Smooth muscle cell of trachea (primary cell): ENCODE measurements at places on chromosomes 4 and X. TPM values are rescaled to one million over a fixed set of nuclear protein-coding genes. Genes with fewer than 3 reads are reported as not detected.

CFAP299 gene
- total RNA-seq = 8.1 and 8.6 TPM in 2 replicates

TRIM61 gene
- total RNA-seq = 2.3 and 5.0 TPM in 2 replicates

F8A1 gene
- total RNA-seq = 8.3 TPM in 1 of 2 replicates, not detected in the other

ZNF141 gene
- 8.4 and 13.5 TPM in 2 replicates for total RNA-seq

GNRHR gene
- total RNA-seq = not detected in 2 replicates

GPR82 gene
- total RNA-seq = under 0.01 TPM in 1 of 2 replicates, not detected in the other

CTAG2 gene
- not detected in 2 replicates for total RNA-seq

CT45A5 gene
- not detected in 2 replicates for total RNA-seq

ATP2B3 gene
- total RNA-seq = under 0.01 TPM in 1 of 2 replicates, not detected in the other

MAGEA2 gene
- total RNA-seq = not detected in 2 replicates

OPRPN gene
- not detected in 2 replicates for total RNA-seq

GAGE12H gene
- total RNA-seq = not detected in 2 replicates

CXCL8 gene
- 0.58 and 6.3 TPM in 2 replicates for total RNA-seq

FAT1 gene
- total RNA-seq = 168 and 386 TPM in 2 replicates

LARP7 gene
- 16.9 and 36.7 TPM in 2 replicates for total RNA-seq

TACC3 gene
- 4.6 and 31.0 TPM in 2 replicates for total RNA-seq

FGB gene
- total RNA-seq = not detected in 2 replicates

RAP1GDS1 gene
- total RNA-seq = 74.4 and 95.7 TPM in 2 replicates

PITX2 gene
- 0.87 and 0.99 TPM in 2 replicates for total RNA-seq

TIGD4 gene
- 0.17 and 0.29 TPM in 2 replicates for total RNA-seq

DKK2 gene
- 1.8 and 5.1 TPM in 2 replicates for total RNA-seq

NSD2 gene
- total RNA-seq = 64.0 and 110 TPM in 2 replicates

MAGEA9B gene
- total RNA-seq = not detected in 2 replicates

EBP gene
- total RNA-seq = 17.9 and 76.4 TPM in 2 replicates

MAGEE2 gene
- under 0.01 TPM in 1 of 2 replicates, not detected in the other for total RNA-seq

CA5B gene
- total RNA-seq = 7.9 and 15.0 TPM in 2 replicates

NOCT gene
- total RNA-seq = 6.8 and 26.6 TPM in 2 replicates

EFHC2 gene
- total RNA-seq = 0.29 and 1.2 TPM in 2 replicates

NLGN3 gene
- 1.3 and 2.3 TPM in 2 replicates for total RNA-seq

BANK1 gene
- 0.44 and 0.66 TPM in 2 replicates for total RNA-seq

KIAA1210 gene
- total RNA-seq = not detected in 2 replicates

OTUD6A gene
- not detected in 2 replicates for total RNA-seq

HDAC8 gene
- 25.5 and 29.7 TPM in 2 replicates for total RNA-seq

STARD8 gene
- 6.3 and 7.3 TPM in 2 replicates for total RNA-seq

FMR1NB gene
- total RNA-seq = not detected in 2 replicates

DLG3 gene
- total RNA-seq = 16.9 and 24.9 TPM in 2 replicates

FGFR3 gene
- total RNA-seq = 0.33 and 0.44 TPM in 2 replicates

TBX22 gene
- not detected in 2 replicates for total RNA-seq

PROM1 gene
- total RNA-seq = not detected in 2 replicates

MAEA gene
- total RNA-seq = 78.1 and 81.9 TPM in 2 replicates

PI4K2B gene
- 31.4 and 51.2 TPM in 2 replicates for total RNA-seq

BEX2 gene
- total RNA-seq = 0.73 and 0.99 TPM in 2 replicates

FGFBP2 gene
- total RNA-seq = not detected in 2 replicates

PGRMC2 gene
- total RNA-seq = 20.2 and 34.3 TPM in 2 replicates

LRIT3 gene
- total RNA-seq = 0.15 TPM in 1 of 2 replicates, not detected in the other

DGAT2L6 gene
- total RNA-seq = not detected in 2 replicates

TLR1 gene
- 2.2 TPM in 2 replicates for total RNA-seq

DRP2 gene
- total RNA-seq = 2.0 and 2.3 TPM in 2 replicates

MID1 gene
- 27.9 and 36.4 TPM in 2 replicates for total RNA-seq

SLC10A4 gene
- 0.15 TPM in 1 of 2 replicates, not detected in the other for total RNA-seq

ARAF gene
- 14.4 and 20.0 TPM in 2 replicates for total RNA-seq

ARR3 gene
- not detected in 2 replicates for total RNA-seq

CT83 gene
- not detected in 2 replicates for total RNA-seq

TMEM35A gene
- total RNA-seq = 22.3 and 37.9 TPM in 2 replicates

IQSEC2 gene
- total RNA-seq = 11.6 and 12.2 TPM in 2 replicates

SUPT20HL1 gene
- 0.15 and 0.17 TPM in 2 replicates for total RNA-seq

HPGDS gene
- not detected in 2 replicates for total RNA-seq

EGF gene
- 0.50 and 1.0 TPM in 2 replicates for total RNA-seq

PDZD4 gene
- 0.15 and 0.33 TPM in 2 replicates for total RNA-seq

CFAP47 gene
- not detected in 2 replicates for total RNA-seq
